Hindlimb muscle (tissue), 1 donor: ENCODE measurements at places on chromosomes 13 and 19. TPM values are rescaled to one million over a fixed set of nuclear protein-coding genes. Genes with fewer than 3 reads are reported as not detected.

The KANK2 gene
- polyA plus RNA-seq: 116 TPM

The STOML3 gene
- not detected for polyA plus RNA-seq

The ZNF471 gene
- polyA plus RNA-seq: 14.6 TPM

The UBL5 gene
- polyA plus RNA-seq: 144 TPM

The MAP4K1 gene
- polyA plus RNA-seq: 12.2 TPM

The ICAM5 gene
- 0.23 TPM for polyA plus RNA-seq

The CGB8 gene
- not detected for polyA plus RNA-seq

The PRR22 gene
- 2.3 TPM for polyA plus RNA-seq

The ZNF221 gene
- polyA plus RNA-seq: 3.0 TPM

The ZNF93 gene
- polyA plus RNA-seq: 9.3 TPM

The SIGLECL1 gene
- polyA plus RNA-seq: not detected

The CGB2 gene
- not detected for polyA plus RNA-seq

The CCL25 gene
- not detected for polyA plus RNA-seq

The LYPD3 gene
- polyA plus RNA-seq: 2.4 TPM

The UGGT2 gene
- polyA plus RNA-seq: 17.9 TPM
